GF-D8 (cell line): ENCODE measurements at places on chromosomes 5 and 9.

DNA sequence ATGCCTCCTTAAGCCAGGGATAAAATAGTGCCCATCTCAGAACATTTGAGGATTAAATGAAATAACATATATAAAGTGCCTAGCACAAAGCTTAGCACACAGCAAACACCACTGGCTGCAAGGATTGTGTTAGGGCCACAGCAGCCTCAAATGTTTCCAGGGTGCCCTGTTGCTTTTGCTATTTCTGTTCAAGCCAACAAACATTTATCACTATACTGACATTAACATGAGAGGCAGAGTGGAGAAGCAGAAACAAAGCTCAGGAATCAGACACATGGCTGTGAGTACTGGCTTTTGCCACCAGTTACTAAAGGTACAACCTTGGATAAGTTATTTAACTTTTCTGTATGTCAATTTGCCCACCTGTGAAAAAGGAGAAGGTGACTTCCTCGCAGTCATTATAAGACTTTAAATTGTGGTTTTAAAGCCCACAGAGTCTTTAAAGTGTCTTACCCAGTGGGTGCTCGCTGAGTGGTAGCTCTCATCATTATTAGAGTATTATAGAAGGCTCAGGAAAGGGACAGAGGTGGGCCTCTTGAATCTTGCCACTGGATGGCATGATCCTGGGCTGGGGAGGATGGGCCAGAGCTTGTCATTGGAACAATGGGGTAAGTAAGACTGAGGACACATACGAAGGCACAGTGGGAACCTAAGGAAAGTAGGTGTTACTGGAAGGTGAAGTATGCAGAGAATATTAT lies 98.2 kb downstream of the MARCHF3 start:
- no peak for DNase-seq

GRCh38 chr9:37643214-37643613 lies 7.5 kb upstream of the FRMPD1 start:
- DNase-seq, result no peak

DNA sequence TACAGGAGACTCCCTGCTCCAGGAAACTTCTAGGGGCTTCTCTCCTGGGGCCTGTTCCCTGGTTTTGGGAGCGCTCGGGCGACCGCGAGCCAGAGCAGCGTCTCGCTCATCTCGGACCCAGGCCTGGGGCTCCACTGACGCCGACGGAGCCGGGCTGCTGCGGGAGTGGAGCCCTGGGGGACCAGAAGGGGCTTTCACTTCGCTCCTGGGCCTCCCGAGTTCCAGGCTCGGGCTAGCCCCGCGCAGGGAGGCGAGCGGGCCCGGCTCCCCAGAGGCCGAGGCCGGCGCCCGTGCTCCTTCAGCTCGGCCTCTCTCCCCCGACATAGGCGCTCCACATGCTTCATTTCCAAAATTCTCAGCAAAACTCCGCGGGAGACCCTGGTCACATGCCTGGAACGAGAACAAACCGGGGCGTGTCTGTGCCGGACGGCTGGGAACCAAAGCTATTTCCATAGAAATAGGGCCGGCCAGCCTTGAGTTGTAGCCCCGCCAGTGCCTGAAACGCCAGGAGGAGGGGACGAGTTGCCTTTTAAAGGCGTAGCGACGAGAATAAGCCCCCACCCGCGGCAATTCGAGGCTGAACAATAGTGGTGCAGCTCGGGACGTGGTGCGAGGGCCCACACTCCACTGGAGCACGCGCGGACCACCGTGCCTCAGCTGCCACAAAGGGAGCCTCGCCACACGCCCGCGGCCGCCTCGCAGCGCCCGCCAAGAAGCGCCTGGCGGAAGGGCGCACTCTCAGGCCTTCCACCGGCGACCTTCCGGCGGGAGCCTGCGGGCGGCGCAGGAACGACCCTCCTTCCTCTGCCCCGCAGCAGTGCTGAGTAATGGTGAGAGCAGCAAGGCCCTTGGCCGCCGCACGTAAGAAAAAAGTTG lies 1.1 kb upstream of the G3BP1 start:
- no peak for DNase-seq

GRCh38 chr5:102971676-102972293 lies 148.2 kb downstream of the GIN1 start:
- no peak for DNase-seq

DNA sequence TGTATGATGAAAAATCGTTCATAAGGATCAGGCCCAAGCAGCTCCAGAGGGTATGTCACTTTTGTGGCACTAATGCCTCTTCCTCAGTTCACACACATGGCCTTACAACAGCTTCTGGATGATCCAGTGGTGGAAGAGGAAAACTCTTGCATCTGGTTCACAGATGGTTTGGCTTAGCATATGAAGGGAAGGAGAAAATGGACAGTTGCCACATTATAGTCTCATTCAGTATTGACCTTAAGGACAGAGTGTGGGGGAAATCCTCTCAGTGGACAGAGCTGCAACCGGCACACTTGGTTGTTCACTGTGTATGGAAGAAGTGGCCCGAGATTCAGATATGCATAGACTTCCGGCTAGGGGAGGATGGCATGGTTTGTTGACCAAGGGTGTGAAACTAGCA lies 22.8 kb downstream of the C9orf57 start:
- no peak for DNase-seq

GRCh38 chr9:122088880-122089706 lies 4.0 kb downstream of the TTLL11 start:
- no peak for DNase-seq

DNA sequence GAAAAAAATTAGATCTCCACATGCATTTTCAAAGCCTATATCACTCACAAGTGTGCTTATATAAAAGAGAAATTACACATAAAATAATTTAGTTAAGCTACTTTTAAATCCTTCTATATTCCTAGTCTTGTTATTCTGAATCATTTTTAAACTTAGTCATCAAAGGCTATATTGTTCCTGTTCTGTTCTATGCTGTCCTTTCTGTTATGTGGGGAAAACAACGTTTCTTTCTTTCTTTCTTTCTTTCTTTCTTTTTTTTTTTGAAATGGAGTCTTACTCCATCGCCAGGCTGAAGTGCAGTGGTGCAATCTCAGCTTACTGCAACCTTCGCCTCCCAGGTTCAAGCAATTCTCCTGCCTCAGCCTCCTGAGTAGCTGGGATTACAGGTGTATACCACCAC lies 389.2 kb upstream of the FTMT start:
- DNase-seq, result no peak

GRCh38 chr5:151081431-151082281 lies 822 bp upstream of the TNIP1 start:
- no peak for DNase-seq

DNA sequence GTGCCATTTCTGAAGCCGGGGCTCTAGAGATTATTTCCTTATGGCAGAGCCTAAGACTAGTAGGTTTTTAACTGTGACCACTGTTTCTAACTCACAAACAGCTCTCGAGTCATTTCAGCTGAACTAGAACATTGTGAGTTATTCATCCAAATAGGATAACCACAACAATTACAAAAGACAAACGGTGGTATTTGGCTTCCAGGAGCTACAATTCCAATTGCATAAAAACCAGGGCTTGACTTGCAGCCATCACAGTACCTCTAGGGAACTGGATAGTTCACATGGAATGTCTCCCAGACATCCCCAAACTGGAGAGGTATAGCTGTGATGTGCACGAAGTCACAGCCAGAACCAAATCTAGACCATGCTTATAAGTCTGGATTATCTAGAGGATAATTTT lies 224.8 kb downstream of the FAM114A2 start:
- DNase-seq, result no peak

DNA sequence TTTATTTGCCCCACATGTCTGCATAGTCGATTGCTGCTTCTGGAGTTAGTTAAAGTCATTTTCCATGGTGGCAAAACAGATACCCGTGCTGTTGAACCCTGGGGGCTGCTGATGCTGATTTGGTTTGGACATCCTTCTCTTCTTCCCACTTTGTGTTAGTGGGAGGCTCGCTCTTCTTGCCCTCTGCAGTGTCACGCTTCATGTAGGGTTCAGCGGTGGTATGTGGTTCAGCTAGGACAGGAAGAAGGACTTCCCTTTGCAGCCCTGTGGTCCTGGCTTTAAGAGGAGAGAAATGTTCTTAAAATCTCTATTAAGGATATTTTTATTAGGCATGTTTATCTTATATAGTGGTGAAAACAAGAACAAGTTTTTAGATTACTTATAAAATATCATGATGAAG lies 36.2 kb downstream of the SLC36A1 start:
- peak; percentile 75 for DNase-seq

DNA sequence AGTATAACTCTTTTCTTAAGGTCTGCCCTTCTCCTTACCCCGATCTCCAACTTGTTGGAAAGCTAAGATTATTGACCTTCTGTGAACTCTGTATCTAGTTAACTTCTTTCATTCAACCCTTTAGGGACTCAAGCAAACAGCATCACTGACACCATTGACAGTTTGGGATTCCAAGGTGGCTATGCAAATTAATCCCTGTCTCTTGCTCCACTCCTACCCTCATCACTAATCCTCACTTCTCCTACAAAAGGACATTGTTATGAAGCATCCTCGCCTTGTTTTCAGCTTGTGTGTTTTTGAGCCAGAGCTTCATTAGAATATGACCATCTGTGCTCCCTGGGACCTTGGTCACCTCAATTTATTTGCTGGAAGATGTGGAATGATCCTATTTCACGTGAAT lies 337.9 kb downstream of the PDE4D start:
- DNase-seq, result no peak

DNA sequence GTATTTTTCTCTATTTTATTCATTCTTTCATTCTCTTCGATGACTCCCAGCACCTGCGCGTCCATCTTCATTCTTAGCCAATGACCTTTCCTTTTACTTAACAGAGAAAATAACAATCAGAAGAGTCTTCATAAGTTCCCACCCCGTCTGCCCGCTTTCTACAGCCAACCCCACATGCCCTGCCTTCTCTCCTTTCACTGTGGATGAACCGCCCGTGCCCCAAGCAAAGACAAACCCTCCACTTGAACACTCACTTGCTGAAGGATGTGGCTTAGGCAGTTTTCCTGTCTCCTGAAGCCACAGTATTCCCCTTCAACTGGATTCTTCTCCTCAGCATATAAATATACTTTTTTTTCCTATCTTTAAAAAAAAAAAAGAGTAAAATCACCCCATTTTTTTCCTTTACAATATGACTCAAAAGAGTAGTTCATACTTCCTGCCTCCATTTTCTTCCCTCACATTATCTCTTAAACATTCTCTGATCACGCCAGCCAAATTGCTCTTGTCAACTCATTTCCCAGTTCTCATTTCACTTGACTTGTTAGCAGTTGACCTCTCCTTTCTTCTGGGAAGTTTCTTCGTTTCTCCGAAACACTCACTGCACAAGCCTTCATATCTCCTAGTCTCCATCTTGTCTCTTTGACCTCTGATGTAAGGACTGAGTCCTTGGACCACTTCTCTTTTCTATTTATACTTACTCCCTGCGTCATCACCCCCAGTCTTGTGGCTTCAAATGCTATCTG lies 11.1 kb downstream of the NIPSNAP3B start:
- peak; percentile 43 for DNase-seq

DNA sequence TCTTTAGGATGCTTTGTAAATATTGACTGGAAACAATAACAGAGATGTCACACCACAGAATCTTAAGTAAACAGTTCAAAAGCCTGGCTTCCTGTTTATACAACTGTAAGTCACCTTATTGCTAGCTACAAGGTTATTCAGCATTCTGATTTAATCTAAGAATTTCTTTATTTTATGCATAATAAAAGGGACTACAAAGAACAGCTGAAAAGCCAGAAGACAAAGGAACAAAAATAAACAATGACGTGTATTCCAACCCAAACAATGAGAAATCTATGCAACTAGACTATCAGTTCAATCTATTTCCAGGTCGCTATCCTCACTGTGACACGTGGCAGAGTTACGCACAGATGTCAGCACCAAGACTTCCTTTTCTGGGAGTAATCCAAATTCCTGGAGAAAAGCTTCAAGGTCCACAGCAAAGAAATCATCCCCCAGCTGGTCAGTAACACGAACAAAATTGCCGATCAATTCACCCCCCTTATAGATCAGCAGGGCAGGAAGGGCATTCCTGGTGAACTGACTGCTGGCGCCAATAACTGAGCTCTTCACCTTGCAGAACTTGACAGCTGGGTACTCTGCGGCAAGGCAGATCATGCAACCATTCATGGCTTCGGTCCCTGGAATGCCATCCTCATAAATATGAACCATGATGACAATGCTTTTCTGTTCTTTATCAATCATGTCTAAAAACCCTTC lies 8.4 kb downstream of the PDCL start:
- DNase-seq, result no peak

DNA sequence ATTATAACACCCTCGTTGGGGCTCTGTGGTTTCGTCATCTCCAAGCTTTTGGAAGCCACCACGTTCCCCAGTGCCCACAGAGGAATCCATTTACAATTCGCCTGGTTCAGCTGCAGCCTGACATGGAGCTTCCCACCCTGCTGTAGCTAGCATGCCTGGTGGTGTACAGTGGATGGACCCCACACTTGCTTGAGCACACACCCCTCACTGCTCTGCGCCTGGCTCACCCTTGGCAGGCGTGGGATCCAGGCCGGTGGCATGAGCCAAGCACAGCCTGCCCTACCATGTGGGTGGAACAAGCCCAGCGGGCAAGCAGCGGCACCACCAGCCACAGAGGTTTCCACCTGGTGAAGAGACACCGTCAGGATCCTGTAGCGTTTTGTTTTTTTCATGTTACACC lies 1045.7 kb upstream of the CDH9 start:
- no peak for DNase-seq

DNA sequence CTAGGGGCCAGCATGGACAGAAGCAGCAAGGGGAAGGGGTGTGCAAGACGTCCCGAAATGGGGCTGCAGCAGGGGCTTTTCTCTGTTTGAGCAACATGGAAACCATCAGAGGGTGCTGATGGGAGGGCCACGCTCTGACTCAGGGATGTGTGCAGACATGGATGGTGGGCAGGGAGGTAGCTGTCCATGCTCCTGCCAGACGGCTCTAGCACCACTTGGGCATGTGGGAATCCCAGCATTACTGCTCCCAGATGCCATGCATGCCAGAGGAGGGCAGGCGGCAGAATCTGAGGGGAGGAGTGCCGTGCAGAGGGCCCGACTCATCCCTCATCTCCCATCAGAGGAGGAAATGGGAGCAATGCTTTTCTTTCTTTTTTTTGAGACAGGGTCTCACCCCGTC lies 45.6 kb upstream of the SLC25A51 start:
- DNase-seq, result no peak

DNA sequence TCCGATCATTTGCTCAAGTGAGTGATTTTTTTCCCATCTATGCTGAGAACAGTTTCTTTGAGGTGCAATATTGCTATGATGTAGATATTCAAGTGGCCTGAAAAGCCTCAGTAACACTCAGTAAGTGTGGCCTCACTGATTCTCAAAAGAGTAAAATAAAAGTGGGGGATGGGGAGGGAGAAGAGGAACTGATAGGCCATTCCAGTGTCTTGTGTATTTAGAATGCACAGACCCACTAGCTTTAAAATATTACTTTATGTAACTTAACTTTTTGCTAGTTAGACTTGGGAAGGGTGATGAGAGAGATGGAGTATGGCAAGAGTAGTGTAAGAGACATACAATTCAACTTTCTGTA lies 79.5 kb upstream of the ZNF608 start:
- no peak for DNase-seq

GRCh38 chr5:66717455-66718373 lies 121.5 kb downstream of the MAST4 start:
- no peak for DNase-seq

- no peak for DNase-seq
These were observed 44.5 kb upstream of the JMY start for GRCh38 chr5:79191457-79191856.

- no peak for DNase-seq
These were observed 608.3 kb upstream of the NUDT12 start for GRCh38 chr5:104170926-104171325.

- no peak for DNase-seq
These were observed 14.7 kb upstream of the TNC start for GRCh38 chr9:115132648-115133047.
